Stimulated activated naive CD4-positive, alpha-beta T cell (primary cell): ENCODE measurements at places on chromosomes 11 and 22.

- no peak for DNase-seq
Observed at GRCh38 chr11:16783321-16783801, 44.9 kb downstream of the C11orf58 start.

GRCh38 chr11:108871867-108872266 is 207.0 kb downstream of the DDX10 start:
- DNase-seq: no peak

DNA sequence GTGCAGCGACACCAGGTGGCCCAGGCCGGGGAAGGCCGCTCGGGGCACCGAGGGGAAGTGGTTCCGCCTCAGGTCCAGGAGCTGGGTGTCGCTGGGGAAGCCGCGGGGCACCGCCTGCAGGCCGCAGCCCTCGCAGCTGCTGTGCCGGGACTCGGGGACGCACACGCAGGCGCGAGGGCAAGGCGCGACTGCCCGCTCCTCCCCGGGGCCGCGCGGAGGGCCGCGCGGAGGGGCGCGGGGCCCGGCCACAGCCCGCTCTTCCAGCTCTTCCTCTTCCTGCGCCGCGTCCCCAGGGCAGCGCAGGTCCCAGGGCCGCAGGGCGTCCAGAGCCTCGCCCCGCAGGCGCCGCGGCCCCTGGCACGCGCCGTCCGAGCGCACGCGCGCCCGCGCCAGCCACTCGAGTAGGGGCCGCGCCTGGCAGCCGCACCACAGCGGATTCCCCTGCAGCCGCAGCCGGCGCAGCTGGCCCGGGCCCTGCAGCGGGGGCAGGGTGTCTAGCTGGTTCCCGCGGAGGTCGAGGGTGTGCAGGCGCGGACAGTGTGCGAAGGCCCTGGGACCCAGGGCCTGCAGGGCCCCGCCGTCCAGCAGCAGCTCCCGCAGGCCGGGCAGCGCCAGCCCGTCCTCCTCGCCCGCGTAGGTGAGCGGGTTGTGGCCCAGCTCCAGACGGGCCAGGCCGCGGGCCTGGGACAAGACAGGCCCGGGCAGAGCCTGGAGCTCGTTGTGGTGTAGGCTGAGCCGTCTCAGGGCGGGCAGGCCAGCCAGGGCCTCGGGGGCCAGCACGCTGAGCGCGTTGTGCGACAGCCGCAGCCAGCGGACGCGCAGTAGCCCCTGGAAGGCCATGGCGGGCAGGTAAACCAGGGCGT is 2.8 kb downstream of the CHADL start:
- DNase-seq: peak; percentile 70

GRCh38 chr11:12274558-12275197 is 102.7 kb upstream of the PARVA start:
- DNase-seq: no peak

- no peak for DNase-seq
Observed at GRCh38 chr11:35419184-35419829, at the start of gene SLC1A2. Gene SLC1A2 (minus strand): TSS chr11:35419558. CDS start chr11:35418966, 592 bp downstream.

- DNase-seq: peak; percentile 58
Observed at GRCh38 chr22:26330971-26331625, 98.0 kb upstream of the ASPHD2 start.

GRCh38 chr22:19510919-19511341 is 13.3 kb downstream of the CLDN5 start:
- no peak for DNase-seq
